ENCODE measurements at places on chromosomes 2 and 18. TPM values are rescaled to one million over a fixed set of nuclear protein-coding genes. Genes with fewer than 3 reads are reported as not detected.

- no peak for DNase-seq
Measured at GRCh38 chr2:173872714-173873113, 92.5 kb downstream of the SP3 start.

GRCh38 chr2:86764661-86765309 is 25.9 kb downstream of the CD8A start:
- peak; percentile 25 for DNase-seq

STEAP3 gene
- total RNA-seq: 20.7 TPM

- no peak for DNase-seq
Measured at GRCh38 chr18:23523429-23524212, 20.3 kb downstream of the RMC1 start.

DNA sequence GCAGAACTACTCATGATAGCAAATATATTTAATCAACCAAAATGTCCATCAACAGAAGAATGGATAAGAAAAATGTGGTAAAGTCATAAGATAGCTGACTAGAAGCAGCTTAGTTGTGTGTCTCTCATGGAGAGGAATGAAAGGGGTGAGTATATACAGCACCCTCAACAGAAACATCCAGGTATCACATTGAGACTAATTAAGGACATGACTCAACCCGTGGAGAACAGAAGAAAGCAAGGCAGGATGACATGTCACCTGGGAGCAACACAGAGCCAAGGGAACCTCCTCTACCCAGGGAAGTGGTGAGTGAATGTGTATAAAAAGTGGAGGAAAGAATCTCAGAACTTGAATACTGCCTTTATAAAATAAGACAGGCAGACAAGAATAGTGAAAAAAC is 1695.0 kb upstream of the CELF4 start:
- no peak for DNase-seq

- no peak for DNase-seq
Measured at GRCh38 chr2:45936623-45936979, 285.1 kb downstream of the PRKCE start.

GRCh38 chr2:21310493-21310892 is 186.7 kb downstream of the TDRD15 start:
- no peak for DNase-seq

GRCh38 chr18:80191907-80192652 is 55.2 kb downstream of the PARD6G start:
- DNase-seq: no peak

CFC1B gene
- not detected for total RNA-seq

GRCh38 chr2:2740238-2740775 is 409.2 kb upstream of the MYT1L start:
- no peak for DNase-seq

- DNase-seq: no peak
Measured at GRCh38 chr2:70126413-70126812, 39.1 kb downstream of the PCBP1 start.

DNA sequence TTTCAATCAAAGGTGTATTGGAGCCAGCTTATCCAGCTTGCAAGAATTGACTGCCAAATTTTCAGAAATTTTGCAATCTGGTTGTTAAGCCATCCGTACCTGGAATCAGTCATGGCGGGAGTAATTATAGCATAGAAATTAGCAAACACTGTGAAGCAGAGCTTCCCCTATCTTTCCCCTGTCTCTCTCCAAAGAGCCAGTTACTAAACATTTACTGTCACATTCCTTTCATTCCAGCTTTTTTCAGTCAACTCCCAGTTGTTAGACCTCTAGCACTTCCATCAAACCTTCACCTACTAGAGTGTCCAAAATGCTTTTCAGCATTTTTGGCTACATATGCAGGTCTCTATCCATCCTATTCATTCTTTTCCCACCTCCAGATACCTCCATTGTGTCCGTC is 137.4 kb downstream of the MC4R start:
- DNase-seq: no peak

DNA sequence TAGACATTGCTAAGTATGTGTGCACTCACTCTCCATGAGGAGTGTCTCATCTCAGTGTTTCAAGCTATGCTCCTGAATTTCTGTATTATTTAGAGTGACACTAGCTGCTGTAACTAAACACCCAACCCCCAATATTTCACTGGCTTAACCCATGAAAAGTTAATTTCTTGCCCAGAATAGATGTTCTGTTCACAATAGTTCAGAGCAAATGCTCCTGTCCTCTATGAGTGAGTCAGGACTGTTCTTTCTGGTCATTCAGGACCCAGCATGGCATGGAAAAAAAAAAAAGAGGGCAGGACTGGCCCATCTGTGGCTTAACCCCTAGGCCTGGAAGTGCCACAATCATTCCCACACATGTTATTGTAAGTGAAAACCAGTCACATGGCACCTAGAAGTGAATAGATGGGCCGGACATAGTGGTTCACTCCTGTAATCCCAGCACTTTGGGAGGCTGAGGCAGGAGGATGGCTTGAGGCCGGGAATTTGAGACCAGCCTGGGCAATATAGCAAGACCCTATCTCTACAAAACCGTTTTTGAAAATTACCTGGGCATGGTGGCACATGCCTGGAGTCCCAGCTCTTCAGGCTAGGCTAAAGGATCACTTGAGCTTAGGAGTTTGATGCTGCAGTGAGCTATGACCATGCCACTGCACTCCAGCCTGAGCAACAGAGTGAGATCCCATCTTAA is 663.6 kb downstream of the IRS1 start:
- DNase-seq: no peak

TXNDC2 gene
- total RNA-seq: 0.34 TPM

DNA sequence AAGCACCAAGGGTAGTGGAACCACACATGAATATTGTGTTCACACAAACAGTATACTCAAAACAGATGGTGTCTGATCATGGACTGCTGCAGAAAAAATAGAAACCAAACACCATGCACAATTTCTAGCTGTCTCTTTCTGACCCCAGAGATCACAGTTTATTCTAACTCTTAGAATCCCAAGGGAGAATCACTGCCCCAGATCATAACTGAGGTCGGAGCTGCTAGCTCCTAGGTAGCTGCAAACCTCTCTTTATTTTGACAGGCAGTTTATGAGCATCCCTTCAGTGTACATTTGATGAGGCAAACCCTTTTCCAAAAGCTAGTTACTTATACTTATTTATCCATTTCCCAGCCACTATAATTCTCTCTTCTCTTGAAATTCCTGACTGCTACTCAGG is 439.1 kb upstream of the HNMT start:
- no peak for DNase-seq

DNA sequence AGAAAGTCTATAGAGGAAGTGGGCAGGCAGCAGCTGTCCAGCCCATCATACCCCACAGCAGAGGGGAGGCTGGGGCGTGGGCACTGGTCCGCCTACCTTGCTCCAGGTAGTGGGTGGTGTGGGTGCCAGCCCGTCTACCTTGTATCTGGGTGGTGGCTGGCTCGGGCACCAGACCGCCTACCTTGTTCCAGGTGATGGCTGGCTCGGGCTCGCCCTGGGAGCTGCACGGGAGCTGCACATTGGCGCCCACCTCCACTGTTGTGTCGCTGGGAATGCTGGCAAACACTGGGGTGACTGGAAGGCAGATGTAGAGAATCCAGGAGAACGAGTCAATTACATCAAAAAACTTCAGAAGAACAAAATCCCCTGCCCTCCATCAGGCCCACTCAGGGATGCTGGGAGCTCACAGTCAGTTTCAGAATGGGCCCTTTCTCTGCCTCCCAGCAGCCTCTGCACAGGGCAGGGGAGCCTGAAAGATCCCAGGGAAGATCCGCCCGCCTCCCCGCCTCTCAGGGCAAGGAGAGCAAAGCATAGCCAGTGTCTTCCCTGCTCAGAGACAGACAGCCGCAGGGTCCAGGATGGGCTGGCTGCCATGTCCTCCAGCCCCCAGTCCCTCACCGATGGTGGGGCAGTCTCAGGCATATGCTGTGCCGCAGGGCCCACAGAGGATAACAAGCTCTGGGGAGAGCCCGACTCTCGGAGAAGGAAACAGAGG is 82.3 kb downstream of the PXDN start:
- no peak for DNase-seq

DNA sequence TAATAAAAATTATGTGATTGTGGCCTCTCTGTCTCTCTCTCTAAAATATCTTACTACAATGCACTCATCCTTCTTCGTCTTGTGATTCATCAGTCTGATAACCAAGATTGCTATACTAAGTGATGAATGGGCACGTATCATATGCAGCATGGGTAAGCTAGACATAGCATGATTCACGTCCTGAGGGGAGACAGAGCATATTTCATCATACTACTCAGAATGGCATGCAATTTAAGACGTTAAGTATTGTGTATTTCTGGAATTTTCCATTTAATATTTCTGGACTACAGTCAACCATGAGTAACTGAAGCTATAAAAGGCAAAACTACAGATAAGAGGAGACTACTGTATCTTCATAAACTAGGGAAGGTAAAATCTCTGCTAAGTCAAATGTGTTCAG is 97.0 kb upstream of the CD226 start:
- peak; percentile 98 for DNase-seq

DNA sequence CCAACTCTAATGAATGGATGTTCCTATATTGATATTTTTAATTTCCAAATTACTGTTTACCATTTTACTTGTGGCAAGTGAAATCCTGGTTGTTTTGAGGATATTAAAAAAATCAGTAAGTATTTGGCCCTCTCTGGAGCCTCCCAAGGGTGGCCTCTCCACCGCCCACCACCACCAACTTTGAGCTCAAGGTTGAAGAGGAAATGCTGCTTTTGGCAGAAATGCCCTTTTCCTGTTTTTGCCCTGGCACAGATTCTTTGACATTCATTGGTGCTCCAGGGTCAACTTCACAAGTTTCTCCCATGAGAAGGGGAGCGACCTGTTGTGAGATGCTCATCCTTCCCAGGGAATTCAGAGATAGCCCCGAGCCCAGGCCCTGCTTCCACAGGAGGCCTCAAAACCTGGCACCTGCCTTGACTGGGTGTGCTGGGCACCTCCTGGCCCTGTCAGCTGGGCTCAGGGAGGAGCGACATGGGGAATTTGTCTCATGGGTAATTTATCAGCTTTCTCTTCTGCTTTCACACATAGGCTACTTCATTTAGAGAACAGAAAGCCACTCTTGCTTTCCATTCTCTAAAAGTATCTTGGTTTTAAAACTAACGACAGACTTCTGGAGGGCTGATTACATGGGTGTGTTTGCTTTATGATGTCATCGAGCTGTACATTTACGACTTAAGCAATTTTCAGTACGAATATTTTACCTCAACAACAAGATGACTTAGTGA is 6.9 kb downstream of the CD8A start:
- no peak for DNase-seq
